Activated T-cell treated with anti-CD3 and anti-CD28 coated beads for 4 hours (primary cell): ENCODE measurements at places on chromosomes 1 and 21.

- no peak for DNase-seq
Observed at GRCh38 chr1:161324020-161324419, 9.8 kb downstream of the SDHC start.

DNA sequence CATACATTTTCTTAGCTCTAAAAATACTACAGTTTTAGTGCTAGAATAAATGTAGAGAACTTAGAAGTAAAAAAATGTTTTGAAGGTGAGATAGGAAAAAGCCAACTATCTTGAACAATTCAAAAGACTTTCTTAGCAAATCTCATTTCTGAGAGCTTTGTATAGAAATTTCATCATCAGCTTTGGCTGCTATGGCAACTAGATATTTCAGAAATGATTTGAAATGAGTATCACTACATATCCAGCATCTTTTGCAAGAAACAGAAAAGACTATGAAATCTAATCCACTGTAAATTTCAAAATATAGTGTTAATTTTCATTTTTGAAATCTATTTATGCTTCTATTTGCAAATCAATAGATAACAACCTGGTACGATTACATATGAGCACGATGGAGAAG lies 57.7 kb downstream of the RGS7 start:
- DNase-seq, result no peak

DNA sequence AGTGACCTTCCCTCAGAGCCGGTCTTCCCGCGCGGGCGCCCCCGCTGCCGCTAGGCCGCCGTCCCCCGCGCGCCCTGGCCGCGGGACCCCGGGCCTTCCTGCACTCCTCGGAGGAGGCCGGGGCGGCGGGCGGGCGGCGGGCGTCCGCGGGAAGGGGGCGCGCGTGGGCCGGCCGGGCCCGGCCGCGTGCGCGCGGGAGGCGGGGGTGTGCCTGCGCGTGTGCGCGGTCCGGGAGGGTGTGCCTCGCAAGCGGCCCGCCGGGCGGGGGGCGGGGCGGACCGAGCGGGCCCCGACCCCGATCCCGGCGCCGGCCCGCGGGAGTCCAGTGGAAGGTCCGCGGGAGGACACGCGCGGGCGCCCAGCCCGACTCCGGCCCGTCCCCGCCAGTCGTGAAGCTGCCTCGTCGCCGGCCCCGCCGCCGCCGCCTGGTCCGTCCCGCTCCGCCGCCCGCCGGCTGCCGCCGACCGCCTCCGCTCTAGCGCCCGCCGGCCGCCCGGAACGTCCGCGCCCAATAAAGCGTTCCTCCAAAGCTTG lies 438 bp downstream of the MRPS6 start:
- peak; percentile 34 for DNase-seq

- no peak for DNase-seq
Observed at GRCh38 chr1:67705735-67706453, 20.9 kb downstream of the GADD45A start.

- DNase-seq, result no peak
Observed at GRCh38 chr1:104921525-104921924, 1171.8 kb downstream of the AMY1C start.

DNA sequence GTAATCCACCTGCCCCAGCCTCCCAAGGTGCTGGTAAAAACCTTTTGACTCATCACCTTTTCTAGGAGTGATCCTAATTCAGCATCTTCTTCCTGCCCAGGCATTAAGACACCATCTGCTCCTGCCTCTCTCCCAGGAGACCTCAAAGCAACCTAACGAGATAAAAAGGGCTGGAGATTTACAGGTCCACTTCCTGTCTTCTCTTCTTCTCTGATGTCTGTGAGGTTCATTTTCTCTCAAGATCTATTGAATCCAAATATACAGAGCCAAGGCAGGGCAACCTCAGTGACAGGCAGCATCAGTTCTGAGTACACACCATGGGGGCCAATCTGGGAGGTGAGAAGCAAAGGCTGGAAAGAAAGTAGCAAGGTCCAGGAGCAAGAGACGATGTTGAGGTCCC lies 219.4 kb downstream of the SETD4 start:
- no peak for DNase-seq

DNA sequence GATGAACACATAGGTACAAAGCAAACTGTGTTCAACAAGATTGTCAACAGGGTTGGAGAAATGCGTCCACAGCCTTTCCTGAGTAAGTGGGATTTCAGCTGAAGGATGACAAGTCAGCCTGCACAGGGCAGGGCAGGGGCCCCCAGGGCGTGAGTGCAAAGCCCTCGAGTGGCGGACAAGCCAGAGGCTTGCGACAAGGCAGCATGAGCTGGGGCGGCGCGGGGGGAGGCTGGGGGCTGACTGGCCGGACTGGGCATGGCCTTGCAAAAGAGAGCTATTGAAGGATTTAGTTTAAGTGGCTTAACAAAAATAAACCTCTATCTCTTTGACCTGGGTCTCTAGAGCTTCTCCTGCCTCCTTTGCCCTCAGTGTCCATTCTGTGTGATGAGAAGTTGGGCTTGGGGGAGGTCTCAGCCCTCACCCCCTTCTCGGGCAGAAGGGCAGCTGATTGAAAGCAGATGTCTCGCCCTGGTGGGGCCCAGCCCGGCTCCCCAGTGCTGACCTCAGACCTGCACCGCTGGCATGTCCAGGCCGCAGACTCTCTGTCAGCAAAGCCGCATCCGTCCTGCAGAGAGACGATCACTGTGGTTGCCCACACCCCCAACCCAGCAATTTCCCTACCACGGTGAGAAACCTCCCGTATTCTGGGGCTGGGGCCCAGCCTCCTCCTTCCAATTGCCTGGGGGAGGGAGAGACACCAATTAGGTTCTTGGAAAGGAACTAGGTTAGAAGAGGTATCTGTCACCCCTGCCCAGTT lies 24.3 kb upstream of the EPS8L3 start:
- no peak for DNase-seq

DNA sequence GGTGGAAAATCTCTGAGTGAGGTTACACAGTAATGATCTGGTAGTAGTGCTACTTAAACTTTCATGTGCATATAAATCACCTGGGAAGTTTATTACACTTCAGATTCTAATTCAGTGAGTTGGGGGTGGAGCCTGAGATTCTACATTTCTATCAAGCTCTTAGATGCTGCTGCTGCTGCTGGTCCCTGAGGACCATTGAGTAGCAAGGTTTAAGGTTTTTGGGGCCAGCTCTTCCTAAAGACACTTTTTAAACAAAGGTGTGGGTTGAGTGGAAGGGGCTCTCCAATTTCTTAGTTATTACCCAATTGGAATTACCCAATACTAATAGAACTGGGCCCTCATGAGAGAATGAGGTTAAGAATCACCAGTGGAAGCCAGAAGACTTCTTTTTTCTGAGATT lies 29.5 kb downstream of the KCNA3 start:
- DNase-seq, result no peak

- DNase-seq, result no peak
Observed at GRCh38 chr1:215845234-215845891, 278.3 kb downstream of the KCTD3 start.

DNA sequence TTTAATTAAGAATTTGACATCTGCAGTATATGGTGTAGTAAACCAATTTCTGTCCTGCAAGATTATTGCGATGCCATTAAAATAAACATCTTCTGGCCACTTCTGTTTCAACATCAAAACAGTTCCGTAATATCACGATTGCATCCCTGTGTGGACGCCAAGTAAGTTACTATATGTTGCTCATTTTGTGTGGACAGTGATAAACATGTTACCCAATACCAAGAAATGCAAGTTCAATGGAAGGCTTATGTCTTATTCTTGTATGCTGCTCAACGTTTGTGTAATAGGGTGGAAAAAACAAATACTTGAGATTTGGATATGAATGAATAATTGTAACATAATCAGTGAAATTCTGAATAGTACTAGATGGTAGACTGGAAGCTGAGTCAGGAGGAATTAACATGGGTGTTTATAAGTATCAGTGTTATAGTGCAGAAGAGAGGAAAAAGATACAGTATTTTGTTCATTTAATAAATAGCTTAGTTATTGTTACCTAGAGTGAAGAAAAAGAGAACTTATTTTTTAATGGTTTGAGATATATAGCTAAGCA lies 15.2 kb downstream of the TTC3 start:
- no peak for DNase-seq

- DNase-seq, result no peak
Observed at GRCh38 chr1:172460177-172460576, 16.3 kb upstream of the PIGC start.

- no peak for DNase-seq
Observed at GRCh38 chr1:21932127-21932526, 5.0 kb downstream of the HSPG2 start.

DNA sequence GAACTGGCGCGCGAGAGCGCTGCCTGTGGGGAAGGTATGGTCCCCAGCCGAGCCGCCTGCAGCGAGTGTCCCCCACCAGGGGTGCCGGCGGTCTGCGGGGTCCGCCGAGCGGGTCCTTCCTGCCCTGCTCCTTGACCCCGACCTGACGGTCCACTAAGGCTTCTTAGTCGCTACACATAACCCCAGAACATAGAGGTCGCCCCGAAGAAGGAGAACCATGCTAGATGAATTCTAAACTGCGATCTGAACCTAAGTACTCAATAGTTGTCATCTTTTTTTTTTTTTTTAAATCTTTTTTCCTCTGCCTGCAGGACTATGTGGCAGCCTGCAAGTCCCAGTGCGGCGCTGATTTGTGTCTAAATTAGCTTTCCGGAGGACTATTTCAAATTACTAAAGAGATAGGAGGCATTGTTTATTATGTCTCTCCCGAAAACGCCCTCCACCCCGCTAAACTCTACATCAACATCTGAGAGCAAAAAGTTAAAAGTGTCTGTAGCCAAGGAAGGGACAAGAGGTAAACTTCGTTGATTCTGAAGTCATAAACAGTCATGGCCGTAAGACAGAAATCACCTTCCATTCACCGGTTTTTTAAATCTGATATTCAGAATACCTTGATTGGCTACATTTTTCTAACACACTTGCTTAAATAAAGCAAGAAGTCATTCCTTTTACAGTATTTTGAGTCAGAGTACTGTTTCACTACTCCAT lies 476 bp downstream of the AXDND1 start:
- DNase-seq, result no peak

DNA sequence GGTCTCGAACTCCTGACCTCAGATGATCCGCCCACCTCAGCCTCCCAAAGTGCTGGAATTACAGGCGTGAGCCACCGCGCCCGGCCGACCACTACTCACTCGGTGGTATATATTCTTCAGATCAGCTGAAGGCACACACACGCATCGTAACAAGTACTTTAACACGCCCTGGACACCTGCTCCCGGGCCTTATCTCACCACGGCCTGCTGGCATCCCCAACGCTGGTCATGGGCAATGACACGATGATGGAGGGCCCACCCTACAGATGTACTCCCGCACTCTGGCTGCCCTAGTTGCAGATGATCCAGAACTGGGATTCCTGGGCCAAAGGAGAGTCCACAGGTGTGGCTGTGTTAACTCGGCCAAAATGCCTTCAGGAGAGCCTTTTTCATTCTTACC lies 11.6 kb downstream of the UBE2J2 start:
- DNase-seq, result no peak

DNA sequence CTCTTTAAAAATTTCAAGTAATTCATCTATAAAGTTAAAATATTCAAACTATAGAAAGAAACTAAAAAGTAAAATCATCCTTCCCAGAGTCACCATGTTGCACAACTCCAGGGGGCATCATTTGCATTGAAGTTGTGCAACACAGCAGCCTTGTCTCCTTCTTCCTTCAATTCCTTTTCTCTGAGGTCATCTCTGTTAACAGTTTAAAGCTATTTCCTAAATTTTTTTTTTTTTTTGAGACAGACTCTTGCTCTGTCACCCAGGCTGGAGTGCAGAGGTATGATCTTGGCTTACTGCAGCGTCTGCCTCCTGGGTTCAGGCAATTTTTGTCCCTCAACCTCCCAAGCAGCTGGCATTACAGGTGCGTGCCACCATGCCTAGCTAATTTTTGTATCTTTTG lies 7.1 kb downstream of the RHBG start:
- DNase-seq, result no peak

GRCh38 chr1:18414321-18414720 lies 66.4 kb upstream of the KLHDC7A start:
- DNase-seq, result no peak
